Substantia nigra (tissue), 51 donors: ENCODE measurements at places on chromosomes 16 and 17.

DNA sequence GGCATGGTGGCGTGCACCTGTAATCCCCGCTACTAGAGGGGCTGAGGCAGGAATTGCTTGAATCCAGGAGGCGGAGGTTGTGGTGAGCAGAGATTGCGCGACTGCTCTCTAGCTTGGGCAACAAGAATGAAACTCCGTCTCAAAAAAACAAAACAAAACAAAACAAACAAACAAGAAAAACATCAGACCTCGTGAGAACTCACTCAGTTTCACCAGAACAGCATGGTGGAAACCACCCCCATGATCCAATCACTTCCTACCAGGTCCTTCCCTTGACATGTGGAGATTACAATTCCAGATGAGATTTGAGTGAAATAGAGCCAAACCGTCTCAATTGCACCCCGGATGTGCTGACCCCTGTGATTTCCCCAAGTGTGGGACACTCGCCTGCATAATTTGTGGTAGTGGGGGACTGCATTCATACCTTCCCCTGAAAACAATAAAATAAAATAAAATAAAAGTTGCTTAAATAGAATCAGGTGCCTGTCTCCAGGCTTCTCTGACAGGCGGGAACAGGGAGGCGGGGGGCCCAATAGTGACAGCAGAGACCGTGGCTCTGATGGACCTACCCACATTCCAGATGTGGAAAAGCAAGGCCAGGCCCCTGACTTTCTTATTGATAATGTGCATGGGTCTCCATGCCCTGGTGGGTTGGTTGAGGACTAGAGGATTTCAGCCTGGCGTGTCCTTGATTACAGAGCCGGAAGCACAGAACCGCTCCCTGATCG, 13.1 kb downstream of the ZSCAN10 start:
- no peak for DNase-seq

- DNase-seq = no peak
Observed at GRCh38 chr16:2236337-2237101, at the start of gene DNASE1L2. DNASE1L2 (plus strand) TSS chr16:2236444; CDS start chr16:2236817, 373 bp downstream.

DNA sequence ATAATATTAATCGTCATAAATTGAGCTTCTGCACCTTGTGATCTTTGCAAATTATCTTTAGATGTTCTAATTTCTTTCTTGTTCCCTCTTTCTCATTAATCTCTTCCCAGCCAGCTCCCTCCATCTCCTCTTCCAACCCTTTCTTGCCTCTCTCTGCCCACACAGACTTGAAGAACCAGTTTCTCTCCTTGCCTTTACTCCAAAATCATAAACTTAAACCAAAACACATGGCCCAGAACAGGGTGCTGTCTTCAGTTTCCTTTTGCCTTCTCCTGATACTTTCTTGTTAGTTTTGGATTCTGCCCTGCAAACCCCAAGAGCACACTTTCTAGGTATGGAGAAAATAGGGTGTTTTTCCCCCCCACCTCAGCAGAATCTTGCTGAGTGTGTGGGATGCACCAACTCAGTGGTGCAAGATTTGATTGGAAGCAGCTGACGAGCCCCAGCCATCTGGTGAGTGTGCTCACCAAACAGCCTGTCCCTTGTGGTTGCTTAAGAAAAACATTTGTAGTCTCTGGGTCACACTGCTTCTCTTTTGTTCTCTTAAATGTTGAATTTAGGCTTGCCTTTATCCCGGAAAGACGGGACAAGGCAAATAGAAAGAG, 175.8 kb upstream of the MAF start:
- DNase-seq = no peak

DNA sequence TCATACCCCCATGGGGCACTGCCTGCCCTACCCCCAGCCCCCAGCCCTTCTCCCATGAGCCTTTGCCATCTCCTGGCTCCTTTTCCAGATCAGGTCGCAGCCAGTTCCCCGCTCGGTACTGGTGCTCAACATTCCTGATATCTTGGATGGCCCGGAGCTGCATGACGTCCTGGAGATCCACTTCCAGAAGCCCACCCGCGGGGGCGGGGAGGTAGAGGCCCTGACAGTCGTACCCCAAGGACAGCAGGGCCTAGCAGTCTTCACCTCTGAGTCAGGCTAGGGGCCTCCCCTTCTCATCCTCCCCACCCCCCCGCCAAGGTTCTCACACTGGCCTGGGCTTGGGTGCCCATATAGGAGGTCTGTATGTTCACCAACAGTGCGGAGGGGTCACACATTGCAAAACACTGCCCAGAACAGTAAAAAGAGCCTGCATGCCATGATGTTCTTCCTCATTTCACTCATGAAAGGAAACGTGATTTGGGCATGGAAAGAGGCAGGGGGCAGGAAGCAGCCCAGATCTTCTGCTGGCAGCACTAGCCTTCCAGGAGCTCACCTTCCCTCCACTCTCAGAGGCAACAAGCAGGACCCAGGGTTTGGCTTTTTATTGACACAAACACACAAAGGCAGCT, 7.5 kb downstream of the IFI35 start:
- no peak for DNase-seq

GRCh38 chr17:66638707-66639479, 196.0 kb upstream of the CACNG5 start:
- no peak for DNase-seq

GRCh38 chr17:77436058-77436442, 295.3 kb downstream of the SEC14L1 start:
- DNase-seq = no peak

DNA sequence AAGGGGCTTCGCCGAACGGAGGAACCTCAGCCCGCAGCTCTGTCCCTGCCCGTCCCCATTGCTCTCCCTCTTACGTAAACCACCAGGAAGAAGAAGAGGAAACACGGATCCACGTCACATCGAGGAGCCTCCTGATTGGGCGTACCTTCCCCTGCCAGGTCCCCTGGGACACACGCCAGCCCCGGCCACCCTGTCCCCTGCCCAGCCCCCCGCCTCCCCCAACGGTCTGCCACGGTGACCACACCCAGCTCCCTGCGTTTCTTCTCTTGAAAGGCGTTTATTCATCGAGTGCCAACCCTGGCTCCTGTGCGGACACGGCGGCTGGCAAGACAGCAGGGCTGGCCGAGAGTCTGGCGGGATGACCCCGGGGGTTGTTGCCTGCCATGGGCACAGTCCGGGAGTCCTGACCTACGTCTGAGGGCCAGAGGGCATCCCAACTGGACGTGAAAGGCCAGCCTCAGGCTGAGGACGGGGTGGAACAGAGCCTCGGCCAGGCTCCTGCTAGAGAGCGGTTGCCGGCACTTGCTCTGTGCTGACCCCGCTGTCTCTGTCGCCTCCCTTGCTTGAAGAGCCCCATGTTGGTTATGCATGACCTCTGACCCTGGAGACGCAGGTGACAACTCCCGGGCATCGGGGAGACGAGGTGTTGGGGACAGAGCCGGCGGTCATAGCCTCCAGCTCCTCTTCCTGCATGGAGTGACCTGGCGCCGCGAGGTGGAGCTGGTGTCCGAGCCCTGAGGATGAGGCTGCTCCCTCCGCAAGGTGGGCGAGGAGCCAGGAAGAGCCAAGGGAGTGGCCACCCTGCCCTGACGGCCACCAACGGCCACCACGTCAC, 40.5 kb upstream of the ACSF3 start:
- no peak for DNase-seq

DNA sequence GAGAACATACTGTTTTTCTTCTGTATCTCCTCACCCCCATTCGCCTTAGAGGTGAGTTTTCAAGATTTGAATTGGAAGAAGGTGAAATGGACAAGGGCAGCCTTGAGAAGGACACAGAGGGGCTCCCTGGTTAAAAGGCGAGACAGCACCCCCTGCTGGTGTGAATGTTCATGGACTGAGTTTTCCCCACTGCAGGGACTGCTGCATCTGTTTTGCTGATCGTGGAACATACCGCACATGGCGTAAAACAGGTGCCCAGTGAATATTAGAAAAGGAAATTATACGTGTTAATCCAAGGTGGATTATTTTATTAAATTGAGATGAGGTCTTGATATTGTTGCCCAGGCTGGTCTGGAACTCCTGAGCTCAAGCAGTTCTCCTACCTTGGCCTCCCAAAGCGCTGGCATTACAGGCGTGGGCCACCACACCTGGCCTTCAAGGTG, 54.5 kb downstream of the NDE1 start:
- peak; percentile 41 for DNase-seq

DNA sequence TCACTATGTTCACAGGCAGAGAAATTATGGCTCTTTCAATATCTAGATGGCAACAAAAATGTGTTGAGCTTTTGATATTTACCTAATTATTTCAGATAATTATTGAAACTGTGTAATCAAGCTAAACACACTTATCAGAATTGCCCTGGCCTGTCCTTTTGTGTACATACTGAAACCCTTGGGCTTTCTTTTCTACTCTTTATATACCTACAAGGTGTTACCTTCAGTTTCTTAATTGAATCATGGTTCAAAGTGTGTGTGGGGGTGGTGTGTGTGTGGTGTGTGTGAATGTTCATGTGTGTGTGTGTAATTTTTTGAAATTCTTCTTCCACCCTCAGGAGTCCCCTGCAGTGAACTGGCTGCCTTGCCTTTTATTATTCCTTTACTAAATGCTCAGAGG, 506.8 kb upstream of the SOX9 start:
- no peak for DNase-seq

- DNase-seq = no peak
Observed at GRCh38 chr16:72664056-72664508, 383.8 kb downstream of the ZFHX3 start.

DNA sequence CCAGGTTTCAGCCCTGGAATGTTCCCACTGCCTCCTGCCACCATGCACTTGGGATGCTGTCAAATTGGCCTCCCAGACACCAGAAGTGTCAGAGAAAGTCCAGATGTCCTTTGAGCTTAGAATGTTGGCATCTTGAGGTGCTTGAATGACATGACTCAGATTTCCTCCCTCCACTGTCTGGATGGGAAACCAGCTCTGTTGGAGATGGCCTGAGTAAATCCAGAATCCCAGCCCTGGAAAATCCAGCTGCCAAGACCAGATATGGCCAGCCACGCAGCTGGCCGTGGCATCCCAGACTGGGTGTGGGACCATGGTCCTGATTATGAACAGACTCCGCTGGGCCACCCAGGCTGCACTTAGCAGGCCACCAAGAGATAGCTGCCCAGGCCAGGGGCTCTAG, 57.0 kb upstream of the CLEC3A start:
- no peak for DNase-seq

GRCh38 chr17:393806-394717, 41.5 kb upstream of the RPH3AL start:
- DNase-seq = no peak

GRCh38 chr16:75576384-75576811, 10.2 kb downstream of the GABARAPL2 start:
- no peak for DNase-seq

DNA sequence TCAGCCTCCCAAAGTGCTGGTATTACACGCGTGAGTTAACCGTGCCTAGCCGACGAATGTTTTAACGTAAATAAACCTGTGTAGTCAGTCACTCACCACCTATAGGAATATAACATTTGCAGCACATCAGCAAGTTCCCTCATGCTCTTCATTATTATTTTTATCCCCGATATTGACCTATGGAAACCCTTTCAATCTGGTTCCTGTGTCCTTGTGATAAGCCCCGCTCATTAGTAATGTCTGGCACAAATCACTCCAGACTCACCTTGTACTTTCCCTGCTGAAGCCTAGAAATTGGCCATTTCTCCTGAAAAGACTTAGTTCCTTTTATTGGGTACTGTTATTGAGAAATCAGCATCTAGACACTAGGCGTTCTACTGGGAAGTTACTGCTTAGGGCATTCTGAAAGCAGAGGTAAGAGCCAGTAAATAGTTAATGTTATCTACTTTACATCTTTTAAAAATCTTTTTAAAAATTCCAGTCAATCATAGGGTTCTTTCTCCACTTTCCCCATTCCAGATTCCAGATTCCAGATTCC, 1.5 kb upstream of the PHKG2 start:
- no peak for DNase-seq

GRCh38 chr16:10080051-10080772, 102.0 kb downstream of the GRIN2A start:
- DNase-seq = peak; percentile 11

- no peak for DNase-seq
Observed at GRCh38 chr17:2235792-2236366, 67.7 kb downstream of the SMG6 start.

GRCh38 chr16:79933603-79934002, 333.1 kb upstream of the MAF start:
- DNase-seq = no peak

GRCh38 chr16:65445313-65446260, 323.7 kb upstream of the CDH11 start:
- no peak for DNase-seq

- DNase-seq = no peak
Observed at GRCh38 chr17:75524269-75524969, 1.1 kb upstream of the LLGL2 start.

- no peak for DNase-seq
Observed at GRCh38 chr17:75295201-75296158, 6.2 kb upstream of the SLC25A19 start.

DNA sequence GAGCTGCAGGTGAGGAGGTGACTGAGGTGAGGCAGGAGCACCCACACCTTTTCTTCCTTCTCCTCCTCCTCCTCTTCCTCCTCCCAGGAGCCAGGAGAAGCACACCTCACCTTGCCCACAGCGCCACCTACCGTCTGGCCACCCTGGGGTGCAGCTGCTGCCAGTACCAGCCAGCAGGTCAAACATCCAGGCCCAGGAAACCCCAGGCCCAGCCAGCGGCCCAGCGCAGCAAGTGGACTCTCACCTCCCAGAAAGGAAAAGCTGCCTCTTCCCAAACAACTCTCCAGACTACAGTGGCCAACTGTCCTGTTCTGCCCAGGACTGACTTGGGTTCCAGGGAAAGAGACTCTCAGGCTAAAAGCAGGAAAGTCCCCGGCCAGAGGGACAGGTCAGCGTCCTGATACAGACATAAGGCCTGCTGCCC, 22.7 kb downstream of the PEMT start:
- peak; percentile 23 for DNase-seq

- DNase-seq = no peak
Observed at GRCh38 chr17:30222251-30222650, 13.2 kb downstream of the SLC6A4 start.

GRCh38 chr16:57314161-57314785, 29.8 kb upstream of the PLLP start:
- DNase-seq = no peak

- no peak for DNase-seq
Observed at GRCh38 chr16:89257757-89258465, 40.4 kb downstream of the ZNF778 start.

DNA sequence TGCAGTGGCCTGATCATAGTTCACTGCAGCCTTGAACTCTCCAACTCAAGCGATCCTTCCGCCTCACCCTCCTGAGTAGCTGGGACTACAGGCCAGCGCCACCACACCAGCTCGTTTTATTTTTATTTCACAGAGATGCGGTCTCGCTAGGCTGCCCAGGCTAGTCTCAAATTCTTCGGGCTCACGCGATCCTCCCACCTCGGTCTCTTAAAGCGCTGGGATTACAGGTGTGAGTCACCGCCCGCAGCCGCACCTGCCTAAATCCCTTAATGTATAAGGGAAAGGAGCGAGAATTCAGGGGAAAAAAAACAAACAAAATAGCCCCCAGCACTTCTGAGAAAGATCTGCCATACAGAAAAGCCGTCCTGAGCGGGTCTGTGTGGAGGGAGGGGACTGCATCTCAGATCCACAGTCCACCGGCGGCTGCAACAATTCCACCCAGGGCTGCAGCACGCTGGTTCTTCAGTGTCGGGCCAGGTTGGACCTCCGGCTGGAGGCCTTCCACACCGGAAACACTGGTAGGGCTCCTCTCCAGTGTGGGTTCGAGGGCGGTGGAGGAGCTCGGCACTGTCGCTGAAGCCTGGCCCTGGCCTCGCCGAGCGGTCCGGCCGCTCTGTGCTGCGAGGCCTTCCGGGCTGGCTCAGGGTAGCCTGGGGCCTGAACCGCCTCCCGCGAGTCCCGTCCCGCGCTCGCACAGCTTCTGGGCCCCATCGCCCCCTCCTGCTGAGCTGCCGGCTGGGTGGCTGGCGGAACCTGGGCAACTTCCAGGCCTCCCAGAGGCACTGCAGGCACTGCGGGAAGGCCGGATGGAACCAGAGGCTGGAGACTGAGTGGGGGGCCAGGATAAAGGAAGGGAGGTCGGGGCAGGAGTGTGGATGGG, 7.0 kb downstream of the ZNF843 start:
- no peak for DNase-seq
